ENCODE measurements at places on chromosomes 4 and X.

- DNase-seq: peak; percentile 41
Measured at GRCh38 chr4:177441061-177441802, 1.0 kb downstream of the AGA start.

DNA sequence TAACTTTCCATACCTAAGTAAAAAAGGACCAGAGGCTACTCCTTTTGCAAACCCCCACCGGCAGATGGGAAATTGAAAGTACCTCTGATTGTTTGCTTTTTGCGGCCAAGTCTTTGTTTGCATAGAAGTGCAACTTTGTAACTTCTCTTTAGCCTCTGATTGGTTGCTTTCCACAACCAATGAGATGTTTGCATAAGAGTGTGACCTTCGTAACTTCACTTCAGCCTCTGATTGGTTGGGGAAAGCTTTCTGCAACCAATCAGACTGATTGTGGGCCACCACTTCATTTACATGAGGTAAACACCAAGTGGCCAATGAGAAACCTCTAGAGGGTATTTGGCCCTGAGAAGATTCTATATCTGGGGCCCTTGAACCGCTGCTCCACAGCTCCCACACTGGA is 48.8 kb upstream of the PGRMC1 start:
- peak; percentile 57 for DNase-seq

DNA sequence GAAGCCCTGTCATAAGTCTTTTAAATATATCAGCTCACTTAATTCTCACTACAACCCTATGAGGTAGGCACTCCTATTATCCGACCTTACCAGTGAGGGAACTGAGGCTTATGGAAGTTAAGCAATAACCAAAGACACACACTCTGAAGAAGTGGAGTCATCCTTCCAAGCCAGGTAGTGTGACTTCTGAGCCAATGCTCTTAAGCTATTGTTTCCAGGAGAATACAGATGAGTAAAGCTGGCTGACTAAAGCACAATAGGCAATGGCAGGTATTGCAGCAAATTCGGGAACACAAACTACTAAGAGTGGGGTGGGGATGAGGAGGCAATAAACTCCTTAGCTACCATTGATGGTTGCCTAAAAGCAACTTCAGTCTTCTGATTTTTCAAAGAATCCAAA is 81.8 kb upstream of the KIT start:
- no peak for DNase-seq

- no peak for DNase-seq
Measured at GRCh38 chrX:144918936-144919335, 328.4 kb upstream of the SPANXN1 start.

- DNase-seq: peak; percentile 37
Measured at GRCh38 chrX:8748855-8749254, 16.9 kb upstream of the ANOS1 start.

Data from H4 (cell line).